Brain (organoid and tissue), 16 donors: ENCODE measurements at places on chromosomes 4 and X. TPM values are rescaled to one million over a fixed set of nuclear protein-coding genes. Genes with fewer than 3 reads are reported as not detected.

GRCh38 chr4:6378493-6379445 lies 93.6 kb downstream of the PPP2R2C start:
- no peak for DNase-seq

DNA sequence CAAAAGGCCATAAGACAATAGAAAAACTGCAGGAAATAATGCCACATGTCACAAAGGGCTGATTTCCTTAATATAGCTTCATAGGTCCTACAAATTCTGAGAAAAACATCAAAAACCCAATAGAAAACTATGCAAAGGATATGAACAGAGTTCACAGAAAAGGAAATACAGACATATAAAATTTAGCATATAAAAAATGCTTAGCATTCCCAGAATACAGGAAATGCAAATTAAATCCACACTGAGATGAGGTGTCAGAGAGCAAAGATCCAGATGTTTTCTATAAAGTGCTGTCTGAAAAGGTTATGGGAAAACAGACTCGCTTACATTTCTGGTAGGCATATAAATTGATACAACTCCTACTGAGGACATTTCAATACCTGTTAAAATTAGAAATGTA lies 33.8 kb downstream of the TXK start:
- no peak for DNase-seq

- peak; percentile 54 for DNase-seq
These were observed 26.1 kb downstream of the ARHGEF6 start for GRCh38 chrX:136754651-136755050.

- DNase-seq = no peak
These were observed 594.7 kb downstream of the SMARCA1 start for GRCh38 chrX:128928636-128929035.

- no peak for DNase-seq
These were observed 243.6 kb upstream of the DKK2 start for GRCh38 chr4:107279733-107280132.

GRCh38 chr4:108351791-108352190 lies 183.1 kb upstream of the LEF1 start:
- no peak for DNase-seq

Gene RNF212
- 41.7 TPM for polyA plus RNA-seq

Gene ADH1C
- polyA plus RNA-seq = not detected
